Anterior cingulate cortex (tissue), 58 donors: ENCODE measurements at places on chromosomes 3 and 15.

DNA sequence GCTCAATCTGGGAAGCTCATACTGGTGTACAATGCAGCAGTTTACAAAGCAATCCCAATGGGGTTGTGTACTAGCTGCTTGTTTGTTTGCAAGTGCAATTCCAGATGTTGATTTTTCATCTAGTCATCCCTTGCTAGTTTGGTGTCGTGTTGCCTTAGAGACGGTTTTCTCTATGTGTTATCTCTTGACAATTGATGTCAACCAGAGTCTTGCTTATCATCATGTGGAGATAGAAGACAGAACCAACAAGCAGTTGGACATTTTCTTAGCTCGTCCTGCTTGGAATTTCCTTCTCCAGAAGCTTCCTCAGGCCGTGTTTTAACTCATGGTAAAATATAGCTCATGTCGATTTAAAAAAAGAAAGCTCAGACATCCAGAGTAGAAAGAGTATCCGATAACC is 262.0 kb upstream of the KCNH8 start:
- no peak for DNase-seq

DNA sequence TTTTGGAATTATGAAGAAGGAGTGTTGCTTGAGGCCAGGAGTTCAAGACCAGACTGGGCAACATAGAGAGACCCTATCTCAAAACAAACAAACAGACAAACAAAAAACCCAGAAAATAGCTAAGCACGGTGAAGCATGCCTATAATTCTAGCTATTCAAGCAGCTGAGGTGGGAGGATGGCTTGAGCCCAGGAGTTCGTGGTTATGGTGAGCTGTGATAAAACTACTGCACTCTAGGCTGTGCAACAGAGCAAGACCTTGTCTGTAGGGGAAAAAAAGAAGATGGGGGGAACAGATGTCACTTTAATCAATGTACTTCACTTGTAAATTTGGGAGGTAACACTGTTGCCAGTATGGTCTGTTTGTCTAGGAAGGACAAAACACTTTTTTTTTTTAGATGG is 18.7 kb upstream of the EOMES start:
- no peak for DNase-seq

- DNase-seq, result no peak
Observed at GRCh38 chr3:194913316-194913715, 227.6 kb downstream of the FAM43A start.

DNA sequence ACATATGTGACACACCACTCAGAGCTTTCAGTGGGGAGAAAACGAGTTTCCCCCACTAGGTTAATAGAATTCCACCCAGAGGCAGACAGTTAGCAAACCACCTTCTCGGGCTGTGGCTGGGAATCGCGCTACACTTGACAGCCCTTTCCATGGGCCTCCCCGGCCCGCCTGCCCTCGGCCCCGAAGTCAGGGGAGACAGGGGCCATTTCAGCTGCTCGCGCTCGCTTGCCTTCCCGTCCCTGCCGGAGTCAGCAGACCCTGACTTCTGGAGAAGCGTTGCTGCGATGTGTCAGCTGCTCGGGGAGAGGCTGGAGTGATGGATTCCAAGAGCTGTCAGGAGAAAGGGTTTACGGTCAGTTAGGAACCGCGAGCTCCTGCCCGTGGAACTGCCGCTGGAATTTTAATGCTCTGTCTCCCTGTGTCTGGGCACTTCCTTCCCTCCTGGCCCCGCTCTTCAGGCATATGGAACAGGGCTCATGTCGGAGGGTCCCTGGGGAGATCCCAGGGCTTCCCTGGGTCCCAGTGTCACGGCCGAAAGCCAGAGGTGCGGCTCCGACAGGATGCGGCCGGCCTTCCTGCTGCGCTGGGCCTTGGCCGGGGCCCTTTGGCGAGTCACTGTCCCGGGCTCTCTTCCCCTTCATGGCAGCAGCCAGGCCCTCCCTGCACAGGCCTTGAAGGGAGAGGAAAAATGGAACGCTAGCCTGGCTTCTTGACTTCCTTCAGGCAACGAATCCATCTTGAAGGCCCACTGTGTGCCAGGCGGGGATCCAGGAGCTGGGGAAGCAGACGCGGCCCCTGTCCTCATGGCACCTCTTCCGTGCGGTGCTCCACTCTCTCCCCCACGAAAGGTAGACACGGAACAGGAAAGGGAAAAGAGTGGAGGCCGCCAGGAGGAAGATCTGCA is 38.4 kb upstream of the VPS8 start:
- no peak for DNase-seq

DNA sequence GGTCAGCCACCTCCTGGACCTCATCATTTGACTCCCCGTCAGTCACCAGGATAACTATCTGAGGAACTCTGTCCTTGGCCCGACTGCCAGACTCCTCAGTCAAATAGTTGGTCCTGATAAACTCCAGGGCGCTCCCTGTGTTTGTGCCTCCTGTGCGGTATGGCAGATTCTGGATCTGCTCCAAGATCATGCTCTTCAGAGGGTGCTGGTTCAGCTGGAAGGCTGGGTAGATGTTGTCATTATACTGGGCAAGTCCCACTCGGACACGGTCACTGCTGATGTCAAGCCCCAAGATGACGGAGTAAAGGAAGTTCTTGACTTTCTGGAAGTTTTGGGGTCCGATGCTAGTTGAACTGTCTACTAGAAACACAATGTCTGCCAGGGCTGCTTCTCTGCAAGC is 31.1 kb upstream of the CAPN7 start:
- DNase-seq, result no peak

DNA sequence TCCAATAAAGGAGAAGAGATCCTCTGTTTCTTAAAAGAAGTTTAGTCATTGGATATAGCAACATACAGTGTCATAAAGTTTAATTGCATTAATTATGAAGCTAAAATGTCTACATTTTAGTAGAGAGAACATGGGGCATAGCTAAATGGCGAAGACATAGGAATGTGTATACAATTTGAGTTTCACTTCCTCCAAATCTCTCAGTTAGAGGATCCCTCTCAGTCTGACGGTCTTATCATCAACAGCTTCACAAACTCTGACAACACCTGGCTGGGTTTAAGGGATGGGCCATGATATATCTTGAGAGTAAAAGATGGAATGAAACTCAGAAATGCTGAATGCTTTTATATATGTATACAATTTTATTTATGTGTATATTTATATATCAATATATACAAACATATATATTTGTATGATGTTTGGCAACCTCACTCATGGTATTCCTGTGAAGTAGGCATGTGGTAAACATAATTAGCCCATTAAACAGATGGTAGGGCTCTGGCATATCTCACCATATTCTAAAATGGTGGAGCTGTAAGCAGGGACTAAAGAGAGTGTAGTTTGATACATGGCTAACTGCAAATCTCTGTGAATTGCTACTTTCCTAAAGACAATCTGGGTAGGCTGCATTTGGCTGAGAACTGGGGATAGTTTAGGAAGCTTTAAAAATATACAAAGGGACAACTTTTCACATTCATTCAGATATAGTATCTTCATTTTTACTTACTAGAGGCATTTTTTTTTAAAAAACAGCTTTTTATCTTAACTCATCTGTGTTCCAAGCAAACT is 111.6 kb downstream of the TIGIT start:
- DNase-seq, result no peak

- no peak for DNase-seq
Observed at GRCh38 chr3:132720228-132720627, 2.0 kb downstream of the NPHP3 start.

DNA sequence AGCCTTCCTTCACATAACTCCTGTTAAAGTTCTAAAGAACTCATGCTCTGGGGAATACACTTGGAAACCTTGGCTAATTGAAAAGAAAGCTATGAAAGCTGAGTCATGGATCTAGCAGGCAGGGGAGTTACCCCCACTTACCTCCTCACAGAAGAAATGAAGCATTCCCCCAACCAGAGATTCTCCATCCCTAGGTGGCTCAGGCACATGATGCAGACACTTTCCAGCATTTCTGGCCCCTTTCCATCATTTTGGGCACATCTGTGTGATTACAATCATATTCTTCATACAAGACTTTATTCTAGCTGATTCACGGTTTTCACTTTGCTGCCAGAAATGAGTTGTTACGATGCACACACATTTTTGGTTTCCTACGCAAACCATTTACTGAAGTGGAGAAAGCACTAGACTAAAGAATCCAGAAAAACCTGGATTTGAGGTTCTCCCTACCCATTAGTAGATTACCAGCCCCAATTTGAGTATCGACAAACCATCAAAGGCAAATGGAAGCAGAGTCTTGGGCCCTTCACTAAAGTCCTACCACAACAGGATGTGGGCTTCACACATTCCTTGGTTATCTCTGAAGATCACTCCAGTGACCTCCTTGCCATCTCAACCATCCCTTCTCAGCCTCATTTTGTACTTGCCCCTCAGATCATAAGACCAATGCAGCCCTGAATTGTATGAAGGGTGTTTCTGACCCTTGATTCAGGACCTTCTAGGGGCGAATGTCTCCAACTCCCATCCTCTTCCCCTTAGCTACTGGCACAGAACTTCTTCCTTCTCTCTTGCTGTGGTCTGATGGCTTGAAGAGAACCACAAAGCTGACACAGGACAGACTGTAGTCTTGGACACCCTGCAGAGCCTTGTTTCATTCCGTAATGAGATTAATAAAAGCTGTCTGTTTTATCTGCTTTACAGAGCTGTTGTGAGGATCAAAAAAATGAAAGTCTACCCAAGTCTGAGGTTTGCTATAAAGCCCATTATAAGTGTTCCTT is 42.5 kb upstream of the SNRK start:
- no peak for DNase-seq

DNA sequence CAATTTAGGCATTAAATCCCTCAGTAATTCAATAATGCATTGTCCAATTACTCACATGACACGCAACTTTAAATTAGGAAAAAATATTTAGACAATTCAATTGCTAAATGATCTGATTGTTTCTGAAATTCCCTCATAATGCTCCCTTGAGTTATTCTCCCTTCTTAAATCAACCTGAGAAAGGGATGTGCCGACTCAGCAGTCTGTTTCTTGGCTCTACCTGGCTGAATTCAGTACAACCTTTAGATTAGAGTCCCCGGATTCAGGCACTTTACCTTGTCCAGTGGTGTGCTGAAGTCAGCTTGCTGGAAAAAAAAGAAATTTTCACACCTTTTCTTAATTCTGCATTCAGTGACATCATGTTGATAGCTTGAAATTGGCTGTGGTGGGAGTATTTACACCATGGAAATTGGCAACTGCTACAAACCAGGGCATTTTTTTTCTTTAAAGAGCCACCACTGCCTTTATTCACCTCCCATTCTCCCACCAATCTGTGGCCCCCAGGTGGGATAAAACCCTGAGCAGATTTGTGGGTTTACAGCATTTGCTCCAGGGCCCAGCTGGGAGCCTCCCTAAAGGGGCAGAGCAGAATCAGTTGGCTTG is 20.9 kb upstream of the LOXL1 start:
- no peak for DNase-seq

GRCh38 chr3:191484461-191484860 is 23.5 kb downstream of the PYDC2 start:
- no peak for DNase-seq

DNA sequence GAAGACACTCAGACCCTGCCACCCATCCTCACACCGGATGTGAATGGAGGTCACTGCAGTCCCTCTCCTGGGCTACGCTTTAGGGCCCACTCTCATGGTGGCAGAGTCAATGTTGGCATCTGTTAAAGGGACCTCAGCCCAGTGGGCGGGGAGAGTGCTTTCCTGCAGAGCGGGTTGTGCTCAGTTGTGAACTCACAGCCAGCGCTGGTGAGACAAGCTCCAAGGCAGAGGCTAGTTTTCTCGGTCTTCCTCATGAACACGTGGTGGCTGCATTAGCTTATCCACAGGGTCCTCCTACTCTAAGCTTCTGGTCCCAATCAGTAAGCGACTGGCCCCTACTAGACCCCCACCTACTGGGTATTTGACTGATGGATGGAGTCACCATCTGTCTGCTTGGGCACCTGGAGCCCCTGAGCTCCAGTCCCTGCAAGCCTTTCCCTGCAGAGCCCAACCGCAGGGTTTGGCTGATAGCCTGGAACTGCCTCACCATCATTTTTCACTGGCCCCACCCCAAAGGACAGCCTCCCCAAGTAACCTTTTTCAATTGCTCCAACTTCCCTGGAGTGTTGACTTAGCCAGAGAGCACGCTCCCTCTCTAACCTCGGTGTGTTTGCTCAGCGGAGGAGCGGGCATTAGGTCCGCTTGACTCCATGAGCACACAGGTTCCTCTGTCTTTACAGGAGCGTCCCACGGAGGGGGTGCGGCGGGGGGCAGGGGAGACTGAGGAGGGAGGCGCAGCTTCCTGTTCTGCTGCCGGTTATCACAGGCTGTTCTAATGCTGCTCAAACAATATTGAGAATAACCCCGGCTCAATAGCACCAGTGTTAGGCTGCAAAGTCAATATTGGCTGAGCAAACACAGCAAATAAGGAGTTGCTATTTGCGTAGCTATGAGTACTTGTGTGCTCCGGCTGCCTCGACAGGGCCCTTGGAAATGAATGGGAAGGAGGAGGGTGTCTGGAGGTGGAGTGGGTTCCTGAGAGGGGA is 141.7 kb downstream of the RPLP1 start:
- no peak for DNase-seq

DNA sequence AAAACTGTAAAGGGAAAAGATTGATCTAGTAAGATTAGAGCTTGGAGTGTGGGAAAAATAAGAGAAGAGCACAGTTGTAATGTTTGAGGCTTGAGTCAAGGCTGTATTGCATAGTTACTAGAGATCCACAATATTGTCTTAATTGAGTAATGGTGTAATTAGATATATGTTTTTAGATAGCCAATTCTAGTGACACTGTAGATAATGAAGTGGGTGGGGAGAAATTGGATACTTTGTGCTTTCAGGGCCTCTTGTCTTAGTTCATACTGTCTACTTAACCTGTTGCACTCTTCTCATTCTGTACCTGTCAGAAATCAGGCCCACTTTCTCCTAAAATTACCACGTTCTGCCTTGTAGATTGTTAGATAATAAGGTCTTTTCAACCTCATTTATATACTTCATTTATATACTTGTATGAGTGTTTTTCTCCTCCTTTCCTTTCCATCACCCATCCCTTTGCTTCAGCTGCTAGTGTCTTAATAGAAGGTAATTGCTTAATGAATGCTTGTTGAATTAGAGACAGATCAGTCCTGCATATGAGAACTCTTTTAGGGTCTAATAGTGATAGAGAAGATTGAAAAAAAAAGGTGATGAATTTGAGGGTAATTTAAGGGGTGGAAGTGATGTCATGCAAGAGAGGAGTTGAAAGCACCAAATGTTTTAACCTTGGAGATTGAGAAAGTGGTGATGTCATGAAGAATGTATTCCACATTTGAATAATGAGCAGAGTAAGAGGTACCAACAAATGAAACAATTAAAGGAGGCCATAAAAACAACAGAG is 32.0 kb downstream of the PIK3CA start:
- DNase-seq, result no peak
